ENCODE measurements at places on chromosomes 1 and 21.
A peak's percentile ranks its signal among the peaks of the same experiment; 100 is the strongest.

DNA sequence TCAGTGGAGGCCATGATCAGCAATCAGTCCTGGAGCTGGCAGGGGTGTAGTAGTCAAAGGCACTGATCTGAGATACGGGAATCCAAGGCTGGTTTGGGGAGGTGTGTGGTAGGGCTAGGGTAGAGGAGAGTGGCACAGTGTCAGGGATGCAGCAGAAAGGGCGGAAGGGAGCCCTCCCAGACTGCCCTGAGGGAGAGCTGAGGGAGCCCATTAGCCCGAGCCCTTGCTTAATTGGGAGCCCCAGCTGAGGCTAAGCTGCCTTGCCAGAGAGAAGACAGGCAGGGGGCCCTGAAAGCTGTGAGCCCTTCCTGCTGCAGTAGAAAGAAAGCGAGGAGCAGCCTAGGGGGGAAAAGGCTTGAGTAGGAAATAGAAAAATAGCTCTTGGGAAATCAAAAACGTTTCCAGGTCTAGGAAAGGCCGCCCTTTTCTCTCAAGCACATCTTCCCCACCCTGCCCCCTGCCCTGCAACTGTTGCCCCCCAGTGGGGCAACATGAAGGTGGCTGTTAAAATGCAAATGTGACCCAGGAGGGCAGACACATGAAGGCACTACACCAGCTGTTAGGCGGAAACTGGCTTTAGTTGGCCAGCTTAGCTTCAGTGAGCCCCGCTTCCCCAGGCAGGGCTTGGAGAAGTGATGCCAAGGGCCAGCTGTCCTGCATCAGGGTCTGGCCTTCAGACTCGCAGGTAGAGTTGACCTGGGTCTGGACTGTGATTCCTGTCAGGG lies 106.2 kb downstream of the UCK2 start:
- peaks cover 24% of the 10 kb centered on the region for H3K27me3 ChIP-seq
- no peak overlapping the region for H3K4me3 ChIP-seq
- H3K36me3 ChIP-seq: no peaks in the 10 kb centered on the region
- no peak for DNase-seq

- no peak overlapping the region for H3K27ac ChIP-seq
- no peaks in the 10 kb centered on the region for H3K4me1 ChIP-seq
- H3K27me3 ChIP-seq: no peaks in the 10 kb centered on the region
- H3K36me3 ChIP-seq: no peaks in the 10 kb centered on the region
Observed at GRCh38 chr1:9150582-9151327, 21.9 kb upstream of the GPR157 start.

GRCh38 chr1:98389809-98390208 lies 271.7 kb upstream of the SNX7 start:
- no peak overlapping the region for H3K4me3 ChIP-seq
- no peak overlapping the region for H3K27ac ChIP-seq
- DNase-seq: no peak
- no peaks in the 10 kb centered on the region for H3K36me3 ChIP-seq
- H3K4me1 ChIP-seq: peaks cover 4% of the 10 kb centered on the region

DNA sequence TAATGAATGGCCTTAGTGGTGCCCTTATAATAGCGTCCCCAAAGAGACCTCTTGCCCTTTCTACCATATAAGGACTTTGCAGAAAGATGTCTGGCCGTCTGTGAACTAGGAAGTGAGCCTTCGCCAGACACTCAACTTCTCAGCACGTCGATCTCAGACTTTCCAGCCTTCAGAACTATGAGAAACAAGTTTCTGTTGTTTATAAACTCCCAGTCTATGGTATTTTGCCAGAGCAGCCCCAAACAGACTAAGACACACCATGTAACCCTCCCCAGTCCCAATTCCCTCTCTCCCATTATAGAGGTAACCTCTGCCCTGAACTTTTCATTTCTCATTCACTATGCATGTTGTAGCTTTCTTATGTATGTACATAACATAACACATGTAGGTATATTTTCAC lies 55.7 kb downstream of the NID1 start:
- DNase-seq: no peak
- no peaks in the 10 kb centered on the region for H3K4me1 ChIP-seq
- no peaks in the 10 kb centered on the region for H3K27me3 ChIP-seq
- no peak overlapping the region for H3K4me3 ChIP-seq

DNA sequence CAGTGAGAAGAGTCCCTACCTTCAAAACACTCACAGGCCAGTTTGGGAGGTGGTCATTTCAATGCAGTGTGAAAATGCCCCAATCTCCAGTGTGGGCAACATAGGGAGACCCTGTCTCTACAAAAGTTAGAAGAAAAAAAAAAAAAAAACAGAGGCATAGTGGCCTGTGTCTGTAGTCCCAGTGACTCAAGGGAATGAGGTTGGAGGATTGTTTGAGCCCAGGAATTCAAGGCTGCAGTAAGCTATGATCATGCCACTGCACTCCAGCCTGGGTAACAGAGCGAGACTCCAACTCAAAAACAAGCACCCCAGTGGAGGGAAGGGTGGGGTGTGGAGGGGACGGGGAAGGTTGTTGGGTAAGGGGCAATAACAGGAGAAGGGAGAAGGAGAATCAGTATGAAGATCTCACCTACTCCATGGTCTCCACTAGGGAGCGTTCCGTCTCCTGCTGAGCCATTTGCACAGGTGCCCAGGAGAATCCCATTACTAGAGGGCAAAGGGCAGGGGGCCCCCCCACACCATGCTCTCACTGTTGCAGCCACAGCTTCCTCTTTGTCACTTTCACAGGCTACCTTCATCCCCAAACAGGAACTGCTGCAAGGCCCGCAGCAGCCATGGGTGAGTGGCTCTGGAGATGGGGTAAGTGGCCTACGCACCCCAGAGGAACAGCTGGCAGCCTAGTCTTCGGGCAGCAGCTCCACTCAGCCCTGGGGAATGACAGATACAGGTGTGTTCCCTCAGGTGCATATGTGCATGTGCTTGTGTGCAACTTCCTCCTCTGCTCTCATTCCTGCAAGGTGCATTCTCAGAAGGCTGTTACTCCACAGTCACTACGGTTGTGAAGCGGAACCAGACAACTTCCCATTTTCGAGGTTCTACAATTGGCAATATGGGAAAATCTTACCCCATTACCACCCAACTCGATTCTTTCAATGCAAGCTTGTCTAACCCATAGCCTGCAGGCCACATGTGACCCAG lies 87.9 kb upstream of the LYST start:
- peak overlapping the region; percentile 82 for H3K27ac ChIP-seq
- no peaks in the 10 kb centered on the region for H3K36me3 ChIP-seq
- H3K4me3 ChIP-seq: peak overlapping the region; percentile 70
- peak; percentile 73 for DNase-seq
- H3K4me1 ChIP-seq: peaks cover 64% of the 10 kb centered on the region

GRCh38 chr21:44405948-44406872 lies 49.1 kb upstream of the LRRC3 start:
- no peaks in the 10 kb centered on the region for H3K36me3 ChIP-seq
- no peaks in the 10 kb centered on the region for H3K27me3 ChIP-seq
- no peak for DNase-seq
- H3K4me1 ChIP-seq: no peaks in the 10 kb centered on the region
- no peak overlapping the region for H3K4me3 ChIP-seq
- no peak overlapping the region for H3K27ac ChIP-seq

- peaks cover 3% of the 10 kb centered on the region for H3K4me1 ChIP-seq
- no peak overlapping the region for H3K4me3 ChIP-seq
- peaks cover 16% of the 10 kb centered on the region for H3K36me3 ChIP-seq
- DNase-seq: no peak
Observed at GRCh38 chr1:246214708-246215509, 292.2 kb downstream of the SMYD3 start.

DNA sequence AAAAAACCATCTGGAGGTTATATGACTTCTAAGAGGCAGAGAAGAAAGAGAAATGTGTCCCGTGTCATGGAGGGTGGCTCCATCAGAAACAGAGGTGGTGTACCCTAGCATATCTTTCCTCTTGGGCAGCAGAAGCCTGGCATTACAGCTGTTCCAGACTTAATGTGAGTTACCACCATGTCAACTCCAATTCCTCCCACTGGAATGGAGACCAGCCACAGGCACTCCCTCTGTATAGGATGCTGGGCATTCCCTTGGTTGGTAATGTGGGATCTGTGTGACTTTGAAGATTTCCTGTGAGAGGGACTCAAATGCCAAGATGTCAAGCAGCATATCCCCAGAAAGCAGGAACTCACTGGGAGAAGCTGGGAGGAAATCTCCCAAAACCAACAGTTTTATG lies 77.1 kb upstream of the COG2 start:
- H3K27me3 ChIP-seq: peaks cover 42% of the 10 kb centered on the region
- no peaks in the 10 kb centered on the region for H3K36me3 ChIP-seq
- no peak overlapping the region for H3K27ac ChIP-seq
- DNase-seq: no peak

GRCh38 chr1:172466795-172467407 lies 23.0 kb upstream of the PIGC start:
- peaks cover 2% of the 10 kb centered on the region for H3K4me1 ChIP-seq
- no peak for DNase-seq
- H3K4me3 ChIP-seq: no peak overlapping the region

DNA sequence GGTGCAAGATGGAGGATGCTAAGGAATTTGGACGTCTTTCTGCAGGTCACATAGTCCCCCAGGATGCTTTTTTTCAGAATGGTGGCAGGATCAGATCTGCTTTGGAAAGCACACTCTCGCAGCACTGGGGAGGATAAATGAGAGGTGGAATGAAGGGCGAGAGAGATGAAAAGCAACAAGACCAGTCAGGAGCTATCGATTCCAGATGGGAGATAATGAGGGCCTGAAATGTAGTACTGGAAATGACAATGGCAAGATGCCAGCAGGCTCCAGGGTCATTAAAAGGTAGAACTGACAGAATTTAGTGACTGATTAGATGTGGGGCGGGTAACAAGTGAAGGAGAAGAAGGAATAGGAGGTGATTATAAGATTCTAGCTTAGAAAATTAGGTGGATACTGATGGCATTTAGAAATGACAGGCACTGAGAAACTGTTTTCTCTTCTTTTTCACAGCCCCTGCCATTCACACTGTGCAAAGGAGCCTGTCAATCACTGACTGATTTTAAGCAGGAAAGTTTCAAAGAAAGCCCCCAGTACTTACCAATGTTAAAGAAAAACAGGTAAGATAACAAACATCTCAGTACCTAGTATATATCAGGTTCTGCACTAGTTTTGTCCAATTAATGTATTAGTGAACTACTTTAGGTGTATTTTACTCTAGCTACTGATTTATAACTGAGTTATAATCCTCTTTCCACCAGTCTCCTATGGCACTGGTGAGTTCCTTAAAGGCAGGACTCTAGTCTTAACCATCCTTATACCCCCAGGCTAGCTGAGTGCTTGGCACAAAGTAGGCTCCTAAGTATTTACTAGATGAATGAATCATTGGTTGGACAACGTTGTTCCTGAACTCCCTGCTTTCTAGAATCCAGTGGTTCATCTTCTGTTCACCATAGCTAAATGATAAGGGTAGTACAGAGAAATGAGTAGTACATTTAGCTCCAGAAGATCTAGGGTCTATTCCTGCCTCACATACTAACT lies 9.2 kb downstream of the PIGM start:
- H3K4me3 ChIP-seq: no peak overlapping the region
- no peak for DNase-seq
- peaks cover 6% of the 10 kb centered on the region for H3K4me1 ChIP-seq
- peaks cover 4% of the 10 kb centered on the region for H3K27me3 ChIP-seq
- H3K27ac ChIP-seq: no peak overlapping the region
- peaks cover 4% of the 10 kb centered on the region for H3K36me3 ChIP-seq

- peaks cover 26% of the 10 kb centered on the region for H3K36me3 ChIP-seq
- no peak for DNase-seq
- no peak overlapping the region for H3K4me3 ChIP-seq
- H3K27me3 ChIP-seq: no peaks in the 10 kb centered on the region
- peaks cover 41% of the 10 kb centered on the region for H3K4me1 ChIP-seq
Observed at GRCh38 chr1:154241703-154242351, 21.1 kb downstream of the UBAP2L start.

- no peak for DNase-seq
- no peaks in the 10 kb centered on the region for H3K36me3 ChIP-seq
- no peaks in the 10 kb centered on the region for H3K27me3 ChIP-seq
- peak overlapping the region; percentile 83 for H3K27ac ChIP-seq
Observed at GRCh38 chr1:211349741-211350140, 23.1 kb downstream of the TRAF5 start.

- H3K27me3 ChIP-seq: no peaks in the 10 kb centered on the region
- H3K36me3 ChIP-seq: no peaks in the 10 kb centered on the region
- DNase-seq: no peak
- peak overlapping the region; percentile 55 for H3K27ac ChIP-seq
- peaks cover 71% of the 10 kb centered on the region for H3K4me1 ChIP-seq
Observed at GRCh38 chr1:1853593-1854257, 37.2 kb downstream of the GNB1 start.

DNA sequence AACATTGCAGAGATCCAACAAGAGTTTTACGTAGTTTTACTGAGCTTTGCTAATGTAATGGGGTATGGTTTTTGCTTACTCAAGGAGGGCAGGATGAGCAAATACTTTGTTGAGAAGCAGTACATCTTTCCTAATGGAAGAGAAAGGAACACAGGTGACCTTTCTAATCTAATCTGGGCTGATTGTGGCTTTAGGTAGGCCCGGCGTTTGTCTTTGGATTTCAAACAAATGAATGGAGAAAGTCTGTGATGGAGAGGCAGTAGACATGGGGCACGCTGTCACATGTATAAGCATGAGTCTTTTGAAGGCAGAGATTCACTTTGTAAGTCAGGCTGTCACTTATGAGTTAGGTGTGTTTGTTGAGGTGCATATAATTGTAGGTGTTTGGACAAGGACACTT lies 1.7 kb downstream of the PLEKHM2 start:
- H3K4me3 ChIP-seq: peak overlapping the region; percentile 62
- DNase-seq: no peak
- H3K27me3 ChIP-seq: no peaks in the 10 kb centered on the region

GRCh38 chr1:236141447-236142252 lies 689 bp upstream of the GPR137B start:
- H3K4me3 ChIP-seq: peak overlapping the region; percentile 90
- DNase-seq: peak; percentile 30
- no peaks in the 10 kb centered on the region for H3K36me3 ChIP-seq
- peaks cover 11% of the 10 kb centered on the region for H3K27me3 ChIP-seq

GRCh38 chr1:101264697-101265096 lies 27.9 kb downstream of the S1PR1 start:
- no peak for DNase-seq
- peaks cover 40% of the 10 kb centered on the region for H3K4me1 ChIP-seq
- peak overlapping the region; percentile 98 for H3K27ac ChIP-seq
- no peaks in the 10 kb centered on the region for H3K27me3 ChIP-seq
- no peaks in the 10 kb centered on the region for H3K36me3 ChIP-seq

DNA sequence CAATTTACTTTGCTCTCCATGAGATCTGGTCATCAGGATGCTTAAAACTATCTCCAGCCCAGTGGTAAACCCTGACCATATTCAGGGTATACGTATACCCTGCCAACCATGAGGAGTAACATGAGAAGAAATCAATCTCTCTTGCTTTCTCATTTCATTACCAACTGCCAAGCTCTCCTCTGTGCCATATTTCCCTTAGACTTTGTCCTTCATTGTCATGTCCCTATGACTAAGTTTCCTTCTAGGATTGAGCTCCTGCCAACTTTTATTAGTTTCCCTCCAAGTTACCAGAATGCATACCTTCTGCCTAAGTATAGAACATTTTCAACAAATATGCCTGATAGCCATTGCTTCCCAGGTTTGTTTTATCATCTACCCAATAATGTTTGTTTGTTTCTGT lies 1113.9 kb upstream of the B3GALT2 start:
- no peaks in the 10 kb centered on the region for H3K36me3 ChIP-seq
- H3K27ac ChIP-seq: no peak overlapping the region
- H3K27me3 ChIP-seq: no peaks in the 10 kb centered on the region
- no peak overlapping the region for H3K4me3 ChIP-seq
- DNase-seq: no peak

Data from naive thymus-derived CD8-positive, alpha-beta T cell (primary cell).